ENCODE measurements at places on chromosomes 7 and 10.

- no peaks in the 10 kb centered on the region for H3K36me3 ChIP-seq
- H3K4me1 ChIP-seq = no peaks in the 10 kb centered on the region
- H3K27ac ChIP-seq = no peak overlapping the region
- no peaks in the 10 kb centered on the region for H3K27me3 ChIP-seq
- DNase-seq = peak; percentile 74
Measured at GRCh38 chr10:71383972-71384687, 12.6 kb upstream of the CDH23 start.

DNA sequence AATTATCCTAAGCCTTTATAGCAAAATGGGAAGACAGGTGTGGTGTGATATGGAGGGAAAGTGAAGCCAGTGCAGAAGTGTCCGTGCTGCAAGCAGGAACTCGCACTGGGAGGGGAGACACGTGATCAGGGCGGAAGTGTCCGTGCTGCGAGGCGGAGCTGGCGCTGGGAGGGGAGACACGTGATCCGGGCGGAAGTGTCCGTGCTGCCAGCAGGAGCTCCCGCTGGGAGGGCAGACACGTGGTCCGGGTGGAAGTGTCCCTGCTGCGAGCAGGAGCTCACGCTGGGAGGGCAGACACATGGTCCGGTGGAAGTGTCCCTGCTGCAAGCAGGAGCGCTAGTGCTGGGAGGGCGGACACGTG is 40.5 kb upstream of the PRKAR1B start:
- H3K4me1 ChIP-seq = no peaks in the 10 kb centered on the region
- no peak overlapping the region for H3K4me3 ChIP-seq
- H3K36me3 ChIP-seq = peaks cover 40% of the 10 kb centered on the region
- no peaks in the 10 kb centered on the region for H3K27me3 ChIP-seq

- H3K27me3 ChIP-seq = no peaks in the 10 kb centered on the region
- H3K4me3 ChIP-seq = no peak overlapping the region
- DNase-seq = no peak
- no peak overlapping the region for H3K27ac ChIP-seq
- no peaks in the 10 kb centered on the region for H3K36me3 ChIP-seq
Measured at GRCh38 chr10:115941361-115941771, 331.6 kb downstream of the GFRA1 start.

GRCh38 chr7:68269405-68269804 is 1272.8 kb downstream of the TYW1 start:
- no peaks in the 10 kb centered on the region for H3K27me3 ChIP-seq
- no peaks in the 10 kb centered on the region for H3K36me3 ChIP-seq
- H3K27ac ChIP-seq = no peak overlapping the region

DNA sequence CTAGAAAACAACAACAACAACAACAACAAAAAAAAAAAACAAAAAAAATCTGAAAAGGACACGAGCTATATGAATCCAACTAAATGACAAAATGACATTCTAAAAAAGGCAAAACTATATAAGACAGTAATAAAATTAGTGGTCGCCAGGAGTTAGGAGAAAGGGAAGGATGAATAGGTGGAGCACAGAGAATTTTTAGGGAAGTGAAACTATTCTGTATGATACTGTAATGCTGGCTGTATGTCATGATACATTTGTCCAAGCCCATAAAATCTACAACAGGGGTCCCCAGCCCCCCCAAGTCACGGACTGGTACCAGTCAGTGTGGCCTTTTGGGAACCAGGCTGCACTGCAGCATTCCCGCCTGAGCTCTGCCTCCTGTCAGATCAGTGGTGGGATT is 2.8 kb upstream of the PUS7 start:
- H3K4me1 ChIP-seq = peaks cover 15% of the 10 kb centered on the region
- no peak for DNase-seq
- no peaks in the 10 kb centered on the region for H3K27me3 ChIP-seq
- no peaks in the 10 kb centered on the region for H3K36me3 ChIP-seq
